ENCODE measurements at places on chromosomes 13 and 19.
A peak's percentile ranks its signal among the peaks of the same experiment; 100 is the strongest.

- no peak for DNase-seq
Measured at GRCh38 chr19:7980635-7981121, 24.8 kb downstream of the ELAVL1 start.

GRCh38 chr13:64925284-64925683, 2304.9 kb downstream of the PCDH9 start:
- peak; percentile 5 for DNase-seq

DNA sequence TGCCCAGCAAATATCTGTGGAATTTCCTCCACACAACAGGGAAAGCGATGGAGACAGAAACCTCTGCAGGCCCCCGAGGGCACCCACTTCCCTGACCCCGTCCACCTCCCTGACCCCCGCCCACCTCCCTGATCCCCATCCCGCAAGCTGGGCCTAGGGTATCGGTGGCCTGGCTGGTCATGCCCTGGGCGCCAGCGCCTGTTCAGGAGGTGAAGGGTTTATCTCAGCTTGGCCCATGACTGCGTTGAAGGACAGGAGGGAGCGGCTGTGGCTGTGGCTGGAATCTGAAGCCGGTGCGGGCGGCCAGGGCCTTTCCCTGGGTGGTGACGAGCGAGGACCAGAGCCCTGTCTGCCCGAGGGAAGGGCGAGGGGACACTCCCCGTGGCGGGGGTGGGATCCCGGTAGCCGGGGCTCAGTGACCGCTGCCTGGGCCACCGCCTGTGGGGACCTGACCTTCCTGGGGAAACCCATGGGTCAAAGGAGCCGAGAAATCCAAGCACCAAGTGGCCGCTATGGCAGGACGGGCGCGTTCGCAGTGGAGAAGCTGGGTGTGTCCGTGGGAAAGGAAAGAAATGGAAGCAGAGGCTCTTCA, 20.7 kb downstream of the GAS6 start:
- no peak for DNase-seq

- DNase-seq = no peak
Measured at GRCh38 chr19:10088949-10089554, 2.9 kb downstream of the SHFL start.

DNA sequence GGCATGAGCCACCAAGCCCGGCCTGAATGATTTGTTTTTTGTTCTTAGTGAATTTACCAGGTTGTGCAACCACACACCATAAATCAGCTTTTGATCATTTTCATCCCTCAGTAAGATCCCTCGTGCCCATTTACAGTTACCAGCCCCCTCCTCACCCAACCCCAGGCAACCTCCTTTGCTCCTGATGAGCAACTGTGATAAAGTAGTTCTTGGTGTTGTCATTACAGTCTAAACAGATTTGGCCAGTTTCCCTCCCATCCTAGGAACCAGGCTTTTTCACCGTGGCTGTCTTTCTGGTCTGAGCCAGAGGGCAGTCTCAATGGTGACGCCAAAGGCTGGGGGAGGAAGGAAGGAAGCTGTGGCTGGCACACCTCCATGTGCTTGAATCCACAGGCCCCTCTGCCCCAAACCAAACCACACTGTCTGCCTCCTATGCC, 61.2 kb upstream of the WDFY2 start:
- DNase-seq = no peak

DNA sequence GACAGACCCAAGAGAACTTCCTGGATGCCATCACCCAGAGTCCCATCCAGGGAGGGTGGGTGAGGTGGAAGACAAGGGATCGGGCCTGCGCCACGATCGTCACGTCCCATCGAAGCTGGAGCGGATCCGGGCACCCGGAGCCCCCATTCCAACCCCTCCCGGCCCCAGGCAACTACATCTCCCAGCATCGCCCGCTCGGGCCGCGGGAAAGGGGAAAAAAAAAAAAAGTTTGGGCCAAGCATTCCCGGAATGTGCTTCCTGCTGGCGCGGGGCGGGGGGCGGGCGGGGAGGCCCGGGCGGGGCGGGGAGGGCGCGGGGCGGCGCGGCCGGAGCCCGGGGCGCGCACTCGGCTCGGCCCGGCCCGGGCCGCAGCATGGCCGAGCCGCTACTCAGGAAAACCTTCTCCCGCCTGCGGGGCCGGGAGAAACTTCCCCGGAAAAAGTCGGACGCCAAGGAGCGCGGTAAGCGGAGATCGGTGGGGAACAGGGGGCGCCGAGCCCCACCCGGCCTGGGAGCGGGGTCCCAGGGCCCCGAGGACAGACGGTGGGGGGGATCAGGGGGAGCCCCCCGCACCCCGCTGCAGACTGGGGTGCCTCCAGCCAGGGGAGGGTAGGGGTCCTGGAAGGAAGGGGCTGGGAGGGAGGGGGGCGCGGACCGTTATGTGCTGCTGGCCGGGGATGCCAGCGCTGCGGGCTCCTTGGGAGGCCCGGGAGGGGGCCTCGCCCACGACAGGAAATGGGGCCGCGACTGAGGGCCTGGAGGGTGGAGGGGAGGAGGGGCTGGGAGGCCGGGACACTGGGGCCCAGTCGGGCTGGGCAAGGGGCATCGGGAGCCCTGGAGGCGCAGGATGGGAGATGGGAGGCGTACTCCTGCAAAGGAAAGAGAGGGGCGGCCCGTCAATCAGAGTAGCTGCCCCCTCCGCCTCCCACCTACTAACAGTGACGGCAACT, at the start of gene SYDE1:
SYDE1 (plus strand) TSS at position 341 of the 950 bp plus-strand sequence; CDS start at position 374, 33 bp downstream.
- DNase-seq = peak; percentile 81

GRCh38 chr19:10508036-10508435, 4.9 kb upstream of the KEAP1 start:
- DNase-seq = no peak

DNA sequence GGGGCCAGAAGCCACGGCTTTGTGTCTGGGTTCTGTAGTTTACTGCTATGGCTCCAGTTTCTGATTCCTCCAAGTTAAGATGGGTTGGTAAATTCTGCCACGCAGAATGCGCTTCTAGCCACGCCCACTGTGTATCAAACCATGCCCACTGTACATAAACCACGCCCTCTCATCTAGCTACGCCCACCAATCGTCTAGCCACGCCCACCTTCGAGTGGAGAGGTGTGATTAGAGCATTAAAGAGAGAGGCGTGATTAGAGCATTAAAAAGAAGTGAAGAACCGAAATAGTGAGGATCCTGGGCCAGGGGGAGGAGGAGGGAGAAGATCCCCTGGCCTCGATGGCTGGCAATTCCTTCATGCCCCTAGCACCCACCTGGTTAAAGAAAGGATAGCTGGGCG, 43.7 kb upstream of the ADGRE5 start:
- DNase-seq = no peak

DNA sequence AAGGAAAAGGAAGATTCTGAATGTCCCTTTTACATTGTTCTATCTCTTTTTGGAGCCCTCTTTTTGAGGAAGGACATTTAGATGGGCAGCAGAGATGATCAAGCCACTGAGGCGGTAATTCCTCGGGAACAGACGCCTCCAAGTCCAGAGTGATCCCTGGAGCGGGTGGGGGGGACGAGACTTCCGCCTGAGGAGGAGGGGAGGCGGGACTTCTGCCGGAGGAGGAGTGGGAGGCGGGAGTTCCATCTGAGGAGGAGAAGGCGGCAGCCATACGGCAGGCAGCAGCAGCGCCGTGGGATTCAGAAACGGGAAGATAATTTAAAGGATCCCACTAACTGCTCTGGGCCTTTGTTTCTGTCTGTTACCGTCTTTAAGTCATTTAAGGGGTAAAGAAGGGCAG, 37.6 kb upstream of the CD177 start:
- DNase-seq = no peak

- no peak for DNase-seq
Measured at GRCh38 chr13:20942938-20943559, 40.5 kb upstream of the XPO4 start.

DNA sequence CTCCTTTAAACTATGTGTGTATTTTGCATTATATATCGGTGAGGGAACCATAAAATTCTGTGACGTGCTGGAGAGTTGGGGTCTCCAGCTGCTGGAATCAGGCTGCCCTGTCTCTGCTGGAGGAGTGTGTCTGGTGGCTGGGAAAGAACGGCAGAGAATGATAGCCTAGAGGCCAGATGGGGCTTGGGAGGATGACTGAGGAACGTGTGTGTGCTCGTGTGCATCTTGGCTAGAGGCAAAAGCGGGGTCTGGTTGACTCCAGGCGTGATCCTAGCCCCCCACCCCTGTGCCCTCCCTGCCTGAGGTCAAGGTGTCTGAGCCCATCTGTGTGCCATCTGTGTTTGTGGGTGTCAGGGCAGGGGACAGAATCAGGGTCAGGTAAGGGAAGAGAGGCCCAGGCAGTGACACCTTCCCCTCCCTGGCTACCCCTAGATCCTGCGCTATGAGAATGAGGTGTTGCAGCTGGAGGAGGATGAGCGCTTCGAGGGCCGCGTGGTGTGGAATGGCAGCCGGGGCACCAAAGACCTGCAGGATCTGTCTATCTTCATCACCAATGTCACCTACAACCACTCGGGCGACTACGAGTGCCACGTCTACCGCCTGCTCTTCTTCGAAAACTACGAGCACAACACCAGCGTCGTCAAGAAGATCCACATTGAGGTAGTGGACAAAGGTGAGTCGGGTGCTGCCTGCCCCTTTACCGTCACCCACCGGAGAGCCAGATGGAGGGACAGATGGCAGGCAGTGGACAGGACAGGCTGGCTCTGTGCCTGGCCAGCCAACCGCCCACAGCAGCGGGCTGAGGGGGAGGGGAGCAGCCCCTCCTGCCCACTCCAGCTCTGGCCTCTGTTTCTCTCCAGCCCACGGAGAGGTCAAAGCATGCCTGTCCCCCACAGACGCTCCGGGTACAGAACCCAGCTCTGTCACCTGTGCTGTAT, 3.1 kb downstream of the SCN1B start:
- DNase-seq = no peak

- peak; percentile 28 for DNase-seq
Measured at GRCh38 chr13:27728271-27728670, 64.0 kb upstream of the GSX1 start.

- DNase-seq = no peak
Measured at GRCh38 chr19:19741184-19741583, 8.3 kb upstream of the ZNF14 start.

DNA sequence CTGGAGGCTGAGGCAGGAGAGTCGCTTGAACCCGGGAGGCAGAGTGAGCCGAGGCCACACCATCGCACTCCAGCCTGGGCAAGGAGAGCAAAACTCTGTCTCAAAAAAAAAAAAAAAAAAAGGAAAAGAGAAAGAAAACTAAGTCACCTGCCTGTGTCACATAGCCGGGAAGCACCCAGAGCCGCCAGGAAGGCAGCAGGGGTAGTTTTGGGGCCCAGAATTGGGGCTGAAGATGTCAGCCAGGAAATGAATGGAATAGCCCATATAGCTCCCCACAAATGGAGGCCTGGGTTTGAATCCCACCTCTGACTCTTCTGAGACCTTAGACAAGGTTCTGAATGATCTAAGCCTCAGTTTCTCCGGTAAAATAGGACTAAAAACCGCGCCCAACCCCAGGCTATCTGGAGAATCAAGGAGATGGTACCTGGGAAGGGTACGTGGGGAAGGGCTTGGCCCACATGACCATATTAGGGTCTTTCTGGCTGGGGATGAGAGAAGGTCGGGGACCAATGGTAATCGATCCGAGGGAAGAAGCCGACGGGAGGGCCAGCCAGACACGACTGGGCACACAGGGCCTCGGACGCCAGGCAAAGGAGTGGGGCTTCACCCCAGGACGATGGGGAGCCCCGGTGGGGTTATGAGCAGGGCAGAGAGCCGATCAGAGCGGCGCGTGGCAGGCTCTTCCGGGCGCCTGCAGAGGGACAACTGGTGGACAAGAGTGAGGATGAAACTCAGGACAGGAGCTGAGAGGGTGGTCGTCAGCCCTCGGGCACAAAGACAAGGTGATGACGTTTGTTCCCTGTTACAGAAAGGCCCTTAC, 14.4 kb downstream of the CCDC124 start:
- DNase-seq = no peak

DNA sequence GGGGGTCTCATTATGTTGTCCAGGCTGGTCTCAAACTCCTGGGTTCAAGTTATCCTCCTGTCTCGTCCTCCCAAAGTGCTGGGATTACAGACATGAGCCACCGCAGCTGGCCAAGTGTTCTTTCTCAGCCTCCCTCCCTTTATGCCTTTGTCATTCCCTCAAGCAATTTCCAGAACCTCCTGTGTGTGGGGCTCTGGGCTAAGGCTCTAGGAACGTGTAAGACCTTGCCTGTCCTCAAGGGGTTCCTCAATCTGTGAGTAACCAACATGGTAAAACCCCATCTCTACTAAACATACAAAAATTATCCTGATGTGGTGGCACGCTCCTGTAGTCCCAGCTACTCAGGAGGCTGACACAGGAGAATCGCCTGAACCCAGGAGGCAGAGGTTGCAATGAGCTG, 15.5 kb upstream of the SPACA4 start:
- DNase-seq = no peak

- peak; percentile 77 for DNase-seq
Measured at GRCh38 chr13:24228852-24229458, 68.4 kb downstream of the SPATA13 start.

GRCh38 chr19:35545001-35545854, at the start of gene TMEM147:
Gene TMEM147 (plus strand): TSS chr19:35545626. CDS start chr19:35545740, 114 bp downstream.
- peak; percentile 94 for DNase-seq

GRCh38 chr13:40115426-40115825, 460.0 kb downstream of the COG6 start:
- DNase-seq = no peak

- peak; percentile 38 for DNase-seq
Measured at GRCh38 chr19:3606690-3607289, at the start of gene TBXA2R. Gene TBXA2R (minus strand): TSS chr19:3606875. CDS start chr19:3600634, 6,241 bp downstream.

- DNase-seq = peak; percentile 90
Measured at GRCh38 chr19:35509861-35510625, 3.4 kb downstream of the DMKN start.

DNA sequence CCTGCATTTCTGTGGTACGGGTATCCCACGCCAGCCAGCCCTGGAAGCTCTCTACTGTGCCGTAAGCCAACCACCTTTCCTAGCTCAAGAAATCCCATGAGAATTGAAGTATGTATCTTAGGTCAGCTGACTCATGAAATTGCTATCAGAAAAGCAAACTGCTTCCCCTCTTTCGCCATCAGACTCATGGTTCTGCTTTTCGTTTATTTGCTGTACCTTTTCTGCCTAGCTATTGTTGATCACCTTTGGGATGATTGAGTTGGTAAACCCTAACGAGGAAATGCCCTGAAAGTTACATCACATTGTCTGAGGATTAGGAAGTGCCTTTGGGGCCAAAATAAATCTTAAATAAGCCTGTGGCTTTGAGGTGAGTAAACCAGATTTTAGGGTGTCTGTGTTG, at the start of gene ADGRE3:
ADGRE3 (minus strand) TSS at position 81 of the 400 bp plus-strand sequence; CDS start at position 7, 74 bp downstream.
- no peak for DNase-seq

DNA sequence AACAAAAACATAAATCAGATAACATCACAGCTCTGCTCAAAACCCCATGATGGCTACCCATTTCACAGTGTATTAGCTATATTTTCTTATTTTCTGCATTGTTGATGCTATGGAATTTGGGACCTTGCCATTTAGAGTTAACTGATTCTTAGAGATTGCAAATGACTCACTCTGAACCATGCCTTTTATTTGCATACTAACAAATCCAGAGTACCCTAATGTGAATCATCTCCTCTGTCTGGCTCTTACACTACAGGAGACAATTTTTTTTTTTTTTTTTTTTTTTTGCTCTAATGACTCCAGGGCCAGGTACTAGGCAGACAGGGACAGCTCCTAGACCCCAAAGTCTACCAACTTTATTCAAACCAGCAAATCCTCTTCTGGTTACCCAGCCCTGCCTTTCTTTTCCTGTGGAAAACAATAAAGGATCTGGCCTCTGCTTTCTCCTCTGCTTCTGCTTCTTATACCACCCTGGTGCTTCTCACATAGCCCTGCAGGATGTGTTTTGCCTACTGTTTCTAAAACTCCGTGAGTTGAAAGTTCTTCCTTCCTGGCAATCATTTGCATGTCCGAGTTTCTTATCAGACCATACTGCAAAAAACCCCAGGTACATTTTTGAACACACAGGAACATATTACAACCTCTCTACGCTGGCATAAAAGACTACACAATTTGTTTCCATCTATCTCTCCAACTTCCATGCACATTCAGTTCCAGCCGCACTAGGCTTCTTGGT, 10.6 kb upstream of the ZNF460 start:
- no peak for DNase-seq

- no peak for DNase-seq
Measured at GRCh38 chr19:33726756-33727155, 69.9 kb upstream of the KCTD15 start.

Measured in eye (tissue), 1 donor.